H9 (cell line): ENCODE measurements at places on chromosomes 7 and 10.

DNA sequence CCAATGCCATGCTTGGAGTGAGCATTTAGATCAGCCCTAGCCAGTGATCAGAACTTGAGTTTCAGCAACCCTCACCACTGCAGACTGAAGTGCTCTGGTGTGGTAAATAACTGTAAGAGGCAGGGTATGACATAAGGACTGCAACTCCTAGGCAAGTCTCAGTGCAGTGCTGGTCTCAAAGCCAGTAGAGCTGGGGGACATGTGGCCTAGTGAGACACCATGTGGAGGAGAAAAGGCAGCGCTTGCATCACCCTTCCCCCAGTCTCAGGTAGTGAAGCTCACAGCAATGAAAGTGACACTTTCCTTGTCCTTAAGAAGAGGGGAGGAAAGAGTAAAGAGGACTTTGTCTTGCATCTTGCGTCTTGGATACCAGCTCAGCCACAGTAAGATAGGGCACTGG, 386.8 kb upstream of the POT1 start:
- DNase-seq = peak; percentile 91

DNA sequence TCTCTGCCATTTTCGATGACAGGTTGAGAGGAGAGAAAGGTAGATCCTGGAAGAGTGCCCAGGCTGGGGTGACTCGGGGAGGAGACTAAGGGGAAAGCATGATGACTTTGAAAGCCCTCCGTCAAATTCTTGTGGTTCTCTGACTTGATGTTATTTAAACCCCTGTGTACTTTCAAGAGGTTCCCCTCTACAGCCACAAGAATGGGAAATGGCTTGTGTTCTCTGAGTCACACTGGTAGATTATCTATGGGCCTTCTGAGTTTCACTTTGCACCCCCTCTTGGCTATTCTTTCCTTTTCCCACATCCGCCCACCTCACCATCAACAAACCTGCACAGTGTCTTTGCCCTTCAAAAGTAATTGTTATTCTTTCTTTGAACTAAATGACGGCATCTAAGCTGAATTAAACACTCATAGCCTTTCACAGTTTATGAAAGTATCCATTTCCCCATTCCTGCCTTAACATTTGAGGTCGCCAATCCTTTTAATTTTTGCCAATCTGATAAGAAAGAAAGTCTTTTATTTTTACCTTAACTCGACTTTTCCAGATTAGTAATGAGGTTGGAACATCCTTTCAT, 24.1 kb downstream of the PRF1 start:
- no peak for DNase-seq

DNA sequence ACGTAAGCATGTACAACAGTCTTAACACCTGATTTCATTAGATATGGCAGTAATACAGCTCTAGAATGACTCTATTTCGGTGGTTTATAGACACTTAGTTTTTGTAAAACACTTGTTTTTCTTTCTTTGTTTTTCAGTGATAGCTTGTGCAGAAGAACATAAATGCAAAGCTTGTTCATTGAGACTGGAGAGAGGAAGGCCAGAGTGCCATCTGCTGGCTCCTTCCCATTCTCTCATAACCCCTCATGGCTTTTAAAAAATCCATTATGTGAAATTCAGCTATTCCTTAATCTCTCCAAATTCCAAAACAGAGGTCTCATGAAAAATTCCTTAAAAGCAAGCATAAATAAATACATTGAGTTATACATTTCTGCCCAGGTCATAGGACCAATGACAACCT, 76.3 kb downstream of the CACNB2 start:
- DNase-seq = no peak

- DNase-seq = no peak
Observed at GRCh38 chr10:35722636-35723035, 80.5 kb upstream of the FZD8 start.

GRCh38 chr10:11578802-11579255, 32.6 kb downstream of the USP6NL start:
- DNase-seq = no peak

DNA sequence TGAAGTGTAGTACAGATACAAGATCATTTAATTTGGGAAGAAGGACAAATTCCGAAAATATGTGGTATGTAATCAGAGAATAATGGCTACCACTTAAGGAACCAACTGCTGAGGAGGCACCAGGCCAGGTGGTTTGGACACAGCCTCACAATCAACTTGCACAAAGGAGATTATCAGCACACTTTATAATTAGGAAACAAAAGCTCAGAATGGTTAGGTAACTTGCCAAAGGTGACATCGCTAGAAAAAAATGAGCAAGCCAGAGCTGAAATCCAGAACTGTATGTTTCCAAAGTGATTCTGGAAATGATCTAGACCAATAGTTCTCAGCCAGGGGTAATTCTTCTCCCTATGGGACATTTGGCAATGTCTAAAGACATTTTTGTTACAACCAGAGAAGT, 36.6 kb downstream of the ERCC6 start:
- DNase-seq = no peak

- DNase-seq = no peak
Observed at GRCh38 chr7:43877968-43878864, 8.9 kb upstream of the MRPS24 start.

DNA sequence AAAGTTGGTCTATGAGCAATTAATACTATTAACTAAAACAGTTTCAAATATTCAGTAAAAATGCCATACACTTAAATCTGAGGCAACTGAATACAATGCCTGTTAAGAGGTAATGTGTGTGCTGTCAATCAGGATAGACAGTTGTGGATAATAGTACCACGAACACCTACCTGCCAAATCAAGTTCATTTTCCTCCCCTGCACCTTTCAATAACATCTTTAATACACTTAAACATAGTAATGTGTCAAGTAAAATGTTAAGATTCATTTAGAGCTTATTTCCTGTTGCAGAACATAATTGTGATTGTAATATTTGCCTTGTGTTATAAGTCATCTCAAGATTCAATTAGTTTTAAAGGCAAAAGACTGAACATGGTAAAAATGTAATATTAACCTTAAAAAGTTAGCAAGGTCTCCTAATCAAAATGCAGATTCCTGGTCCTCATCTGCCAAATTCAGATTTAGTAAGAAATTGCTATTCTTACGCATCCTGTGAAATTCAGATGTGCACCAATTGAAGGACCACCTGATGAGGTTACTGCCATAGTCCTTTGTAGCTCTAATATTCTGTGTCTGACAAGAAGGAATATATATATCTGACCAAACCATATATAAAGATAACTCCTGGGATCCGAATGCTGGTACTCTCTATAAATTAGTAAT, 37.1 kb downstream of the COL1A2 start:
- no peak for DNase-seq

- DNase-seq = no peak
Observed at GRCh38 chr10:75070476-75070875, 41.0 kb upstream of the SAMD8 start.

DNA sequence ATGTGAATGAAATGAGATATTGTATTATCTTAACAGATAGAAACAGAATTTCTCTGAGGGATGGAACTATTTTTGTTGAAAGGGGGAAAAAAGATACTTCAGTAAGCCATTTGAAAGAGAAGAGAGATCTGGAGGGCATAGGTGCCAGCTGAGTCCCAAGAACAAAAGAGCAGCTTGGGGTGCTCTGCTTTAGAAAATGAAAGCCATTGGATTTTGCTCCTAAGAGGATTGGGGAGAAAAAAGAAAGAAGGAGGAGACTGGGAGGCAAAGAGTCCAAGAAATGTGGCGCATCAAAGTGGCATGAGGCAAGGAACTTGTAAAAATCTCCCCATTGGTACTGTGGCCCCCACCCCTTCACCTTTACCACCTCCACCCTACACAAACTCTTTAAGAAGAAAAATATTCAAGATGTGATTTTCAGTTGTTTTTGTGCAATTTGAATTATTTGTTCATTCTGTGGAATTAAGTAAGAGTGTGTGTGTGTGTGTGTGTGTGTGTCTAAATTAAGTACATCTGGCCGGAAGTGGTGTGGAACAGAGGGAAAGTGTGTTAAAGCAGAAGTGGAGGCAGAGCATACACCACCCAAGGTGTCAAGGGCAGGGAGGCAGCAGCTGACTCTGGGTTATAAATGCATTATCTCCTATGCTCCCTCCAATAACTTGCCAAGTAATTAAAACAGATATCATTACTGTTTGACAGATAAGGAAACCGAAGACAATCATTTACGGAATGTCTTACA, 9.9 kb upstream of the GNAI1 start:
- no peak for DNase-seq

- no peak for DNase-seq
Observed at GRCh38 chr7:43648473-43649406, 65.8 kb downstream of the STK17A start.

- peak; percentile 69 for DNase-seq
Observed at GRCh38 chr7:151059367-151060112, at the start of gene SLC4A2. TSS of gene SLC4A2 (plus strand) at chr7:151059589. CDS start at chr7:151061988, 2,399 bp downstream.

- DNase-seq = no peak
Observed at GRCh38 chr7:139068544-139069399, 32.9 kb upstream of the ZC3HAV1L start.

GRCh38 chr10:29667191-29667590, 32.4 kb upstream of the SVIL start:
- no peak for DNase-seq

- no peak for DNase-seq
Observed at GRCh38 chr10:87750817-87751216, 67.2 kb downstream of the ATAD1 start.

DNA sequence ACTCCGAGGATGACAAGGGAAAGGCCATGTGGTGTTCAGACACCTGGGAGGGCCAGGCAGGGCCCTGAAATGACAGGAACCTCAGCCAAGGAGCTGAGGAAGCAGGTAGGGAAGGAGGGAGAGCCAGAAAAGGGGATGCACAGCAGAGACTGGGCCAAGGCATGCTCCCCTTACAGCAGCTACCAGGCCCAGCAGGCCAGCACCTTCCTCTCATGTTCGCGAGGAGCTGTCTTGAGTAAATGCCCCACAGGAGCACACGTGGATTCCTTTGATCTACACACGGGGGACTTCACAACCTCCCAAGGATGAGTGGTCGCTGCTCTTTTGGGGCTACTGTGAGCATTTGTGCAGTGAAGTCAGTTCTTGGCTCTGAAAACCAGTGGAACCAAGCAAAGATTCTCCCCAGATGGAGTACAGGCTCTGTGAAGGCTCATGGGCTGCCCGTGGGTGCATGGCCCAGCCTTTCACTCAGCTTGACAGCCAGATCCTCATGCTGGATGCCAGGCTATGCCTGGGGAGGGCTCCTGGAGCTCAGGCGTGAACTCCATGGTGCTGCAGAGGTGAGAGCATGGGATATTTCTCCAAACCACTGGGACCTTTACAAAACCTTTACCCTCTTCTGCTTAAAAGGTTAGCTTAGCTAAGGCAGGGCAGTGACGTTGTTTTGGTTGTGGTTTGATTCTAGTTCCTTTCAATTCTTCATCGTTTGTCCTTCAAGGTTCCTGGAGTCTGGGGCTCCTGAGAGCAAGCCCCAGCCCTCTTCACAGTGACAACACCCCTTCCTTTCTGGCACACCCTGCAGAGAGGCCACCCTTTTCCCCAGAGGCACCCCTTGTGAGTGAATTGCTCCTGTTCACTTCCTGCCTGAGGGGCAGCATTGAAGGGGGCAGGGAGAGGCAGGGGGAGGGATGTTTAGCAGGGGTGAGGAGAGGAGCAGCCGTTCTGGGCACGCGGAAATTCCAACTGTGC, 74.2 kb upstream of the ZPBP start:
- DNase-seq = no peak

DNA sequence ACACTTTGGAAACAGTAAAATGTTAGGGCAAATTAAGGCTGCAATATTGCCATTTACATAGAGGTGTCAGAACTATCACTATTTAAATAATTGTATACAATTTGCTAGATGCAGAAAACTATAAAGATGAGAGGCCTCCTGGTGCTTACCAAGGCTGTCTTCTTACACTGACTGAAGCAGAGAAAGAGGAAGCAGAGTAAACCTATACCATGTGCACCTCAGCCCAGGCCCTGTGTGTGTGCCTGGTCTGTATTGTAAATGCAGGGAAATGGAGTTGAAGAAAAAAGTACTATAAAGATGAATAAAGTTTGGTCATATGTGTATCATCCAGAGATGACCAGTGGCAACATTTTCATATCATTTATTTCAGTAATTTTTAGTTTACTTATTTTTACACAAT, 29.2 kb downstream of the ELMO1 start:
- DNase-seq = no peak

DNA sequence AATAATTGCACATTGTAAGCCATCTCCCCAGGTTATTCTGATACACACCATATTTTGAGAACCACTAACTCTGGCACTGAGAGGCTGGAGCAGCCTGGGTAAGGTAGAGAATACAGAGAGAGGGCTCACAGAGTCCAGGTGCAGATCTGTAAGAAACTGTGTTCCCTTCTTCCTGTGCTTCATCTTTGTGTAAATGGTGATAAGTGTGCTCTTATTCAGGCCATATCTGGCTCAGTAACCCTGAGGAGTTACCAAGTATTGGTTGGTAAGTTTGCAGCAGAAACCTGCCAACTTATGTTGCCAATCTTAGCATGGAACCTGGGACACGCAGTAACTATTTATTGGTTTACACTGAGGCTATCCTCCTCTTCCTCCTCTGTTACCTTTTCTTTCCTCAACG, 16.2 kb upstream of the ICA1 start:
- no peak for DNase-seq
